ENCODE measurements at places on chromosomes 4 and X.

DNA sequence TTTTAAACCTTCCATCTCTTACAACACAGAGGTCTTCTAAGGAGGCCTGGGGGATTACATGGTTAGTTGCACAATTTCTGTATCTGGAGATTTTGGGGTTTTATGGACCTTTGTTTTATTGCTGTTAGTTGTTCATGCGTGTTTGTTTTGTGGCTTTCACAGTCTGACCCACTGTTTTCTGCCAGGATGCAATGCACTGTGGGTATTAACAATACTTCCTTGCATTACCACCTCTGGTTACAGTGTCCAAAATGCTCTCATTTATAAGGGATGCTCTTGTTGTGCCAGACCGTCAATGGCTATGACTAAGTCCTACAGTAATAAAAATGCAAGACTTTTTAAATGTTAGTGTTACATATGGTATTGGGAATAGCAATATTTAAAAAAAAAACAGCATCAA lies 730.2 kb downstream of the KCTD8 start:
- peak; percentile 2 for DNase-seq

GRCh38 chr4:52846502-52846901 lies 15.6 kb upstream of the RASL11B start:
- DNase-seq = no peak

DNA sequence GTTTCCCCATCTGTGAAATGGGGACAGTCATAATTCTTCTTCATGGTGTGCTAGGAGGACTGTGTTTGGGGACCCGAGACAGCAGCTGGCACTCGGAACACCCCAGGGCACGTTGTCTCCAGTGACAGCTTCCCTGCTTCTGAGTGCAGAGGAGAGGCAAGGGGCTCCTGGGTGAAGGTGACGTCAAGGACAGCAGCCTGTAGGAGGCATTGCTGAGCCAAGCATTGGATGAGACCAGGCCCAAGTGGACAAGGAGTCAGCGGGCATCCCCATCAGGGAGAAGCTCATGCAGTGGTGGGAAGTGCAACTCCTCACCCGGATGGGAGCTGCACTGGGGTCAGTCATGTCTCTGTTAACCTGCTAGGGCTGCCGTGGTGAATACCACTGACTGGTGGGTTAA lies 46.1 kb downstream of the EVC start:
- DNase-seq = no peak

DNA sequence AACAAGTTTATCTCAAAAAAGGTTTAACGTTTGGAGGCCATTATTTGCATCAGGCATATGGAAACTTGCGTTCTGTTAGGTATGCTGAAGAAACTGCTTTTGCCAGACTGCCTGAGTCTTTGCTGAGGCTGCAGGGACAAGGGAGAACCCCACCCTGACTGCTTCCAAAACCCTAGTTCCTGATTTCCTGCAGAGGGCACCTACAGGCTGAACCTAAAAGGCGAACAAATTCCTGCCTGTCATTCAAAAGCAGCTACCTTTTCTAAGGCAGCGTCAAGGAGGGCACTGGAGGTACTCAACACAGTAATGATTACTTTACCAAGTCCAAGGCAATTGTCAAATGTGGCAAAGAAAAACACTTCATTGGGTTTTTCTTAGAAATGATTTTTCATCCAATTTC lies 578 bp upstream of the CORIN start:
- DNase-seq = peak; percentile 32

- no peak for DNase-seq
These were observed 754.3 kb upstream of the TENM3 start for GRCh38 chr4:181488926-181489325.

DNA sequence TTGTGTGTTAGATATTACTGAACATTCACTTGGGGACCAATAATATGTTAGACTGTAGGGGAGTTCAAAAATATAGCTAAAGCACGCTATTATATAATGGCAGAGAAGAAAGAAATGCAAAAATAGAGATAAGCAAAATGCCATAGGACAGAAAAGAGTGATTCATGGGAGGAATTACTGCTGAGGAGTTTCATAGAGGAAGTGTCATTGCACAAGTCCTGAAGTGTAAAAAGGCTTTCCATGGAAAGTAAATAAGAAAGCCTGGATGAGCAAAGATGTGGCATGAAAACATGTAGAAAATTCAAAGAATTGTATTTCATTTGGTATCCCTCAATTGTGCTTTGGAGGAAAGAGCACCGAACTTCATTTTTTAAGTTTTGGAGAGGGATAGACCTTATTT lies 14.5 kb downstream of the HMGB2 start:
- peak; percentile 24 for DNase-seq

- no peak for DNase-seq
These were observed at the start of gene CLDN2 for GRCh38 chrX:106919932-106920452. CLDN2 (plus strand) TSS chrX:106920402; CDS start chrX:106928229, 7,827 bp downstream.

GRCh38 chr4:476501-476900 lies 22.5 kb downstream of the ZNF721 start:
- DNase-seq = peak; percentile 24

DNA sequence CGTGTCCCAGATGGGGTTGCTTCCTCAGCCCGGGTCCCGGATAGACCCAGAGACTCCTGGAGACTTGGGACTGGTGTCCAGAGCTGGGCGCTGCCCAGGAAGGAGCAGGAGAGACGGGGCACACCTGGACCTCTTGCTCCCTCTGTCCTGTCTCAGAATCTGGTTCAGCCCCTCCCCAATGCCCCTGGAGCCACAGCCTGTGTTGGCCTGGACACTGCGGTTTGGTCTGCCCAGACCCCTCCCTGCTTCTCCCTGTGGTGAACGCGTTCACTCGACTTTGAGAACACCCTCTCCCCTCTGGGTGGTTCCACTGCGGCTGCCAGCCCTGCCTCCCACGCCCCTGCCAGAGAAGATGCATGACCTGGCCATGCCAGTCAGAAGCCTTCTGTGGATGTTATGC lies 111.1 kb downstream of the HMX1 start:
- DNase-seq = no peak

GRCh38 chrX:133434197-133434820 lies 19.0 kb upstream of the GPC4 start:
- DNase-seq = no peak

DNA sequence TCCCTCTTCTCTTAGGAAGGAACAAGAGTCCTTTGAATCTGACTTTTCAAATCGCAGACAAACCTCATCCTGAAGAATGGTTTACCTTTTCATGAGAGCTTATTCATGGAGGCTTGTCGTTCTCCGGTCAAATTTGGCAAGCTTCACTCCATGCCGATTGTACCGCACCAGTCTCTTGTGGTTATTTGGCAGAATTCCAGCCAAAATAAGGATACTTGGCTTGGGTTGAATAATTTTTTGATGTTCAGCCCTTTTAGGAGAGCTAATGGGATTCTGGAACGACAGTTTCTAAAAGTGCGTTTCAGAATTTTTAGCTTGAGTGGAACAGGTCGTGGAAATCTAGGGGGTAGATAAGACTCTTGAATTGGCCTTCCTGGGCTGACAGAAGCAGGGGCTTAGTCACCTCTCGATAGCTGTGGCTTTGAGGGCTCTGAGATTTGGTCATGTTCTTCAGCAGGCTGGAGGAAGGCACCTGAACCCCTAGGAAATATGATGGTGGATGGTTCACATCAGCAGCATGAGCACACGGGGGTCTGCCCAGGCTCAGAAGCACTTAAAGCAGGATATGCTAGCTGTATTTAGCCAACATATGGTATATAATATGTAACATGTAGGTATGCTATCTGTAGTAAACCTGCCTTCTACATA lies 1.5 kb downstream of the KLHL2 start:
- peak; percentile 18 for DNase-seq

GRCh38 chrX:68763481-68763880 lies 65.3 kb upstream of the EFNB1 start:
- no peak for DNase-seq

- peak; percentile 3 for DNase-seq
These were observed 706 bp downstream of the CHIC1 start for GRCh38 chrX:73563738-73564068.

DNA sequence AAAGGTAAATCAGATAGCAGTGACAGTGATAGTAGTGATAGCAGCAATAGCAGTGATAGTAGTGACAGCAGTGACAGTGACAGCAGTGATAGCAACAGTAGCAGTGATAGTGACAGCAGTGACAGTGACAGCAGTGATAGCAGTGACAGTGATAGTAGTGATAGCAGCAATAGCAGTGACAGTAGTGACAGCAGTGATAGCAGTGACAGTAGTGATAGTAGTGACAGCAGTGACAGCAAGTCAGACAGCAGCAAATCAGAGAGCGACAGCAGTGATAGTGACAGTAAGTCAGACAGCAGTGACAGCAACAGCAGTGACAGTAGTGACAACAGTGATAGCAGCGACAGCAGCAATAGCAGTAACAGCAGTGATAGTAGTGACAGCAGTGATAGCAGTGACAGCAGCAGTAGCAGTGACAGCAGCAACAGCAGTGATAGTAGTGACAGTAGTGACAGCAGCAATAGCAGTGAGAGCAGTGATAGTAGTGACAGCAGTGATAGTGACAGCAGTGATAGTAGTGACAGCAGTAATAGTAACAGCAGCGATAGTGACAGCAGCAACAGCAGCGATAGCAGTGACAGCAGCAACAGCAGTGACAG lies 6.1 kb downstream of the DSPP start:
- DNase-seq = no peak

DNA sequence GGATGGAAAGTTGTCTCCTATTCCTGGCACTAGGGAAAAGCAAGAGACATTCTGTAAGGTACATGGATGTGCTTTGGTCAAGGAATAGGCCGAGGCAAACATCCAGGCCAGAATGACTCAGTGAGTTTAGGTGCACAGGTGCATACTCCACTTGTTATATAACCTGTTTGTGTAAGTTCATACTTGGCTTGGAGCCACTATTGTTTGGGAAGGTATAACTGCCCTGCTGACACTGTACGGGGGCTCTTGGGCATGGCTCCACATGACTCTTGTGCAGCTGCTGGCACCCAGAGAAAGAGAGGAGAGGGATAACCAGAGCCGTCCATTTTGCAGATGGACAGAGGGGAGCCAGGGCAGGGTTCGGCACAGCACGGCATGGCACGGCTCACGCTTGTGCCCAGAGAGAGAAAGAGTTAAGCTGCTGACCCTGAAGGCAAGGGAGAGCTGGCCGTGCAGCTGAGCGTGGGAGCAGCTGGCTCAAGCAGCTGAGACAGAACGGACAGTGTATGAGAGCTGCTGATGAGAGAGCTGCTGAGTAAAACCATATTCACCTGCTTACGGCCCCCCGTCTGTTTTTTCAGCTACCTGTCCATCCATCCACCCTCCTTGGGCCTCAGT lies 98.0 kb downstream of the SLC2A9 start:
- DNase-seq = no peak

DNA sequence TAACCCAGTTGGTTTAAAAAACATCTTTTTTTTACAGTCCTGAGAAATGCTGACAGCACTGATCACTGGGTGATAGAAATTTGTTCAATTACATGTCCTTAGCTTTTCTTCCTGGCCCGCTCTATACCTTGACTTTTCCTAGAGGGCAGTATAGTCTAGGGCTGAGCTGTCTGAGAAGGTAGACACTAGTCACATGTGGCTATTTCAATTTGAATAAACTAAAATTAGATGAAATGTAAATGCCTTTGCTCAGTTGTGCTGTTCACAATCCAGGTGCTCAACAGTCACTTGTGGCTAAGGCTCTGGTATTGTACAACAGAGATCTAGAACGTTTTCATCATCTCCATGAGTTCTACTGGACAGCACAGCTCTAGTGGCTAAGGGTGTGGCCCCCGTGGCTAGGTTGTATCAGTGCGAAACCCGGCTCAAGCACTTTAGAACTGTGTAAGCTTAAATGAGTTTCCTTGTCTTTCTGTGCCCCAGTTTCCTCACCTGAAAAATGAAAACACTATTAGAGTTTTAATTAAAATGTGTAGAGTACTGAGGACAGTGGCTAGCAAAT lies 111.6 kb upstream of the WDR17 start:
- DNase-seq = peak; percentile 24

DNA sequence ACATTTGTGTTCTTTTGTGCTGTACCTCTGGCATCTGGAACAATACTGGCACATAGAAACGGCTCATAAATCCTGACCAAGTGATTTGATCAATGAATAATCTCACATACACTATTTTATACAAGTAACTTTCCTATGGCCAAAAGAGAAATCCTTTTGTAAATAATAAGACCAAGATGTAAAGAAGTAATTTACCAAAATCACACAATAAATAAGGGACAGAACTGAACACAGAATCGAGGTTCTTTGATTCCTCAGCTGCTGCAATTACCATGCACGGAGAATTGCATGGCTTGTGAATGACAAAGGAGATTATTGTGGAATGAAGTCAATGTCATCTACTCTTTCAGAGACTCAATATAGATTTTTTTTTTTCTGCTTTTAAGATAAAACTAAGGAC lies 576.8 kb upstream of the SMIM31 start:
- no peak for DNase-seq

DNA sequence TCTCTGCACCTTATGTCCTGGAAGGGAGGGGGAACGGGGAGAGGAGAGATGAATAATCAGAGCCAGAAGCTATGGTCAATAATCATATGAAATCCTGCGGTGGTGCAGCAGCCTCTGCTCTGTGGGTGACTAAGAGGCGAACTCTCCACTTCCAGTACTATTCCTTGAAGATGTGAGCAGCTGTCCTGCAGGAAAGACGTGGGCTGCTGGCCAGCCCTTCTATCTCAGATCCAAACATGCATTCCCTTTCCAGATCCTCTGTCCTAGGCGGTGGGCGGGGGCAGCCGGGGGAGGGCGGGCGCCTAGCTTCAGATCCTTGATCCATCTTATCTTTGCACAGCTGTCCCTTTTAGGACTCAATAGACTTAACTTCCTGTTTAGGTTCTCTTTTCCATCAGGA lies 34.5 kb downstream of the SPINK2 start:
- no peak for DNase-seq

DNA sequence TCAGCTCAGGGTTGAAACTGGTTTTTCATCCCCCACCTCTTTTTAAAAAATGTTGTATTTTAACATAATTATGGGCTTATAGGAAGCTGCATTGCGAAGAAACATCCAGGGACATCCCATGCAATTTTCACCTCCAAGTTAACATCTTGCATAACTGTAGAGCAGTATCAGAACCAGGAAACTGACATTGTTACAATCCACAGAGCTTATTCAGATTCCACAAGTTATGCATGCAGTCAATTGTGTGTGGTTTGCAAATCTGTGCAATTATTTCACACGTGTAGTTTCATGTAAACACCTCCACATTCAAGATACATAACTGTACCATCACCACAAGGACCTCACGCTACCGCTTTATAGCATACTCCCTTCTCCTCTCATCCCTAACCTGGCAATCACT lies 97.5 kb upstream of the GATB start:
- DNase-seq = no peak

GRCh38 chr4:24664956-24665355 lies 80.6 kb upstream of the DHX15 start:
- no peak for DNase-seq

Data from KBM-7 (cell line).